ENCODE measurements at places on chromosomes 16 and 17. TPM values are rescaled to one million over a fixed set of nuclear protein-coding genes. Genes with fewer than 3 reads are reported as not detected.

- H3K4me3 ChIP-seq: no peak overlapping the region
- H3K27ac ChIP-seq: no peak overlapping the region
- DNase-seq: no peak
- no peaks in the 10 kb centered on the region for H3K4me1 ChIP-seq
Observed at GRCh38 chr16:72171236-72171635, 719 bp downstream of the PMFBP1 start.

The CDK5R1 gene
- 9.2 TPM for total RNA-seq

GRCh38 chr16:1427473-1428461, 3.1 kb upstream of the PERCC1 start:
- no peaks in the 10 kb centered on the region for H3K36me3 ChIP-seq
- DNase-seq: no peak
- no peaks in the 10 kb centered on the region for H3K27me3 ChIP-seq
- H3K27ac ChIP-seq: no peak overlapping the region
- no peaks in the 10 kb centered on the region for H3K4me1 ChIP-seq

GRCh38 chr17:57097832-57098421, 12.9 kb downstream of the AKAP1 start:
- no peak for DNase-seq
- no peaks in the 10 kb centered on the region for H3K27me3 ChIP-seq
- H3K4me1 ChIP-seq: peaks cover 84% of the 10 kb centered on the region
- no peaks in the 10 kb centered on the region for H3K36me3 ChIP-seq

The C17orf107 gene
- 8.7 TPM for total RNA-seq

GRCh38 chr16:70700101-70701020, 14.5 kb upstream of the MTSS2 start:
- peak overlapping the region; percentile 36 for H3K27ac ChIP-seq
- H3K27me3 ChIP-seq: no peaks in the 10 kb centered on the region
- H3K36me3 ChIP-seq: peaks cover 2% of the 10 kb centered on the region
- H3K4me1 ChIP-seq: peaks cover 16% of the 10 kb centered on the region
- DNase-seq: no peak
